ENCODE measurements at places on chromosomes 2 and 18.
A peak's percentile ranks its signal among the peaks of the same experiment; 100 is the strongest.

DNA sequence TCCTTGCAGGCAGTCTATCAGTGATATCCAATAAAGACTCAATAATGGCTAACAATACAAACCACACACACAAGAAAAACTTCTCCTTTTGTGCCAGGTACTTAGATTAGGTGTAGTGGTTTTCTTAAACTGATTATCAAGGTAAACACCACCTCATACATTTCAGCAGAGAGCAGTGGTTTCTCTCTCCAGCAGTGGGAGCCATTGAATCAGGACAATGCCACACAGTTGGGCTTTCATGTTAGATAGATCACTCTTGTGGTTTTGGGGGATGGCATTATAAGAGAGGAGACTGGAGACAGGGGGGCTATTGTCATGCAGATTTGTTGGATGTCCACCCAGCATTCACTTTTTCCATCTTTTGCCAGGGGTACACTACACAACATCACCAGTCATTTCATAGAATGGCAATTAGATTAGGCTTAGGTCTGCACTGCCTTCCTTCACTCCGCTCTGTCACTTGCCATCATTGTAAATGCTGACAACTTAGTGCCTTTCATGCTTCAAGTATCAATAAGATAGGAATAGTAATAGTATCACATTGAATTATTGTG is 13.6 kb upstream of the IRS1 start:
- DNase-seq, result no peak

GRCh38 chr2:47499093-47499492 is 96.1 kb downstream of the MSH2 start:
- DNase-seq, result no peak

DNA sequence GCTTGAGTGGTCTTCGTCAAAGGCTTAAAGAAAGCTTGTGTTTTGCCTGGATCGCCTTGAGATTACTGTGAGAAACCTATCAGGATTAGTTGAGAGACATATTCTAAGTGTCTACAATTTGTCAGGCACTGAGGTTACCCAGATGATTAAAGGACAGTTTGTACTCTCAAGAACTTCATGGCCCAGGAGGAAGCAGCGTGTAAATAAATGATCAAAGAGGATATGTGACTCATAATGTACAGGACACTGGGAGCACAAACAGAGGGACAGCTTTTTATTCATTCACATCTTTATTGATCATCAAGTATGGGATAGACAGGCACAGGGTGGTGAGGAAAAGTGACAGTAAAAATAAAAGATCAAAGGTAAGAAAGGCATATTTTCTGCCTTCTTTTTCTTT is 152.6 kb upstream of the FSHR start:
- DNase-seq, result no peak

- no peak for DNase-seq
Measured at GRCh38 chr2:182695776-182696175, 20.3 kb upstream of the DNAJC10 start.

GRCh38 chr2:30625701-30626100 is 178.7 kb downstream of the LCLAT1 start:
- no peak for DNase-seq

- DNase-seq, result no peak
Measured at GRCh38 chr18:61893309-61893970, 633 bp upstream of the RNF152 start.

DNA sequence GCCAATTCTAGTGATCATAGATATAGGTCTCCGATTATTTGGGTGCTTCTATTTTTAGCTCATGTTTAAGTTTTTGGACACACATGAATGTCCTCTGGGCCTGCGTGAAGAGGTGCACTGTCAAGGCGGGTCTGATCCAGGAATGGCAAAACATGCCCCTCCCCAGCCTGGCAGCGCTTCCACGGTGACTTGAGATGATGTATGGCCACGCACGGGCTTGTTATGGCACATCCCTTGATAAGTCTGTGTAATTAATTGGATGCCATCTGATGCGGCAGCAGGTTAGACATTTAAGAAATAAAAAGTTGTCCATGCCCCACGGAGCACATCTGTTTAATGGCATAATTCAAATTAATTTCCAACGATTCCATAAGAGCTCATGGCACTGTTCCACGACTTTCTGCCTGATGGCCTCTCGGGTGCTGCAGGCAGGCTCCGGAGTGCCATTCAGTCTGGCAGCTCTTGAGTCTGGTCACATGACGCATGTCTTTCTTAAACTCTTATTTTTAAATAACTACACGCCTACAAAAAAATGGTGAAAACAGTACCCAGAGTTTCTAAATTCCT is 151.4 kb downstream of the ACKR3 start:
- no peak for DNase-seq

- DNase-seq, result no peak
Measured at GRCh38 chr2:207472343-207473048, 57.3 kb upstream of the CREB1 start.

DNA sequence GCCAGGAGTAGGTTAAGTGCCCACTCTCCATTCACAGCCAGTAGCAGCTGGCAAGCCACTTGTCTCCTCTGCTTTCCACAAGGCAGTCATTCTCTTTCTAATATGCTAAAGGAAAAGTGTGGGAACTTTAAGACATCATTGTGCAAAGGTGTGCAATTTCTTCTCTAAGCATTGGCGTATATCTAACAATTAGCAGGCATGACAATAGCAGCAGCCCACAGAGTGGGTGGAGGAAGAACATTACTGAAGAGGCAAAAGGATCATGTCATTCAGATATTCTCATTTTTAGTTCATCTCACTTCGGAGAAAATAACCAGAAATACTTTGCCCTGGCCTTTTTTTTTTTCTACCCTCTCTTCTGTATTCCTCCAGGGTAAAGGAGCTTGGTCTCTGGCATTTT is 177.6 kb downstream of the DNAH7 start:
- DNase-seq, result no peak

- DNase-seq, result no peak
Measured at GRCh38 chr18:9753846-9754245, 45.7 kb downstream of the RAB31 start.

GRCh38 chr18:6270771-6271216 is 143.9 kb downstream of the L3MBTL4 start:
- DNase-seq, result no peak

DNA sequence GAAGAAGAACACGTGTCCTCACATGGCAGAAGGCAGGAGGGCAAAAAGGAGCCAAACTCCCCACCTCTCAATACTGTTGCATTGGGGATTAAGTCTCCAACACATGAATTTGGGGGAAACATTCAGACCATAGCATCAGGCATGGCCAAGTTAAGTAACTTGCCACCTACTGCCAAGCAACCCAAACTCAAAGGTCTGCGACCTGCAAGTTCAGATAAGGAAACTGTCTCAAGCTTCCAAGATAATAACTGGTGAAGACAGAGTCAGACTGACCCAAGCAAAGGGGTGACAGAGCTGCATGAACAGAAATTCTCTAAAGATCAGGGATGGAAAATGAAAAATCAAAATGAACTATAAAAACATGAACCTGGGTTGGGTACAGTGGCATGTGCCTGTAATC is 188.7 kb upstream of the SIX3 start:
- DNase-seq, result no peak

DNA sequence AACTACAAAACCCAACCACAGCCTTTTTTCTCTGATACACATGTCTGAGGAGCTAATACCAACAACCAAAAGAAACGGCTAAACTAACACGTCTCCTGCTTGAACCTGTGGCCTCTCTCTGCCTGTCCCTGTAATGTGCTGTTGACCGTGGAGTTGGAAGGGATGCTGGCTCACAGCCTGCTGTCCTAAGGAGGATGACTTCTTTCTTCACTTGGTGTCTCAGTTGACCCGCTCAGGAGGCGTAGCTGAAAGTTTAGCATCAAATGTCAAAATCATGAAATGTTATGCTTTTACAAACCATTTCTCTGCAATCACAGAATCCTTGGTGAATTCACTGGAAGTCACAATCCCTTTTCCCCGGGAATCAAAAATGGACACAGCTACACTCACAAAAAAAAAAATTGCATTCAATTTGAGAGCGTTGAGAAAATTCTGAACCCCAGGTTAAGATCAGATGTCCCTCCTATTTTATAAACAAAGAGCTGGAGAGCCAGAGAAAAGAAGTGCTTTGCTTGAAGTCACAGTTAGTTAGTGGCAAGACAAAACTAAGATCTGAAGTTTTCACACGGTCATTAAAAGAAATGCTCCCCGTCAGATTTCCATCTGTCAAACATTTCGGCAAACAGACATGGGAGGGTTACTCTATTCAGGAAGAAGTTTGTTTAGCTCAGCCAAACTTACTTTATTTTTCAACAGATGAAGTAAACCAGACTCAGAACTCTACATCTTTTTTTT is 74.3 kb downstream of the IRS1 start:
- no peak for DNase-seq

DNA sequence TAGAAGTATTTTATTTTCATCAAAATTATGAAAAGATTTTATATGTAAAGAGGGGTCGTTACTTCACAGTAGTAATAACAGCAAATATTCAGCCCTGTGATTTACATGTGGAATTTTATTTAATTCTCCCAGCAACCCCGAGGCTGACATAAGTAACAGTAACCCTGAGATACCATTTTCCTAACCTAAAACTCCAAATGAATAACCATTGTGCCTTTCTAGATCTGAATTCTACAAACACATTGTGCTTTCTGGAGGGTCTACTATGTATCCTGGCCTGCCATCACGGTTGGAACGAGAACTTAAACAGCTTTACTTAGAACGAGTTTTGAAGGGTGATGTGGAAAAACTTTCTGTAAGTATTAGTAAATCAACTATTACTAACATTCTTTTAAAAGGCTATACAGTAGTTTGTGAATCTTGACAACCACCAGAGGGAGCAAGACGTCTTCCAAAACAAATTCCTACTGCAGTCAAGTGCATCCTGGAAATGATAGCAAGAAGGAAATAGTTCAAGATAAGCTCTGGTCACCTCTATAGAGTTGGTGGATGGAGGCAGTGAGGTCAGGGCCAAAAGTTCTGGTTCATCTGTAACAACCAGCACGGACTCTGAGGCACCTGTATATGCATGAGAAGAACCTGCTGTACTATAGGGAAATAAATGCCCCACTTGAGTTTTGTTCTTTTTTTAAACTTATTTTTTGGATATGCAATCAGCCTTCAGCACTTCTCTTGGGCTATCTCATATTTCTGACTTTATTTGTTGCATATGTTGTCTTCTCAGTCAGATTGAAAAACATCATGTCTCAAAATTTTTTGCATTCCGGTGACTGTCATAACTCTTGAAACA is 37.4 kb downstream of the ACTR2 start:
- DNase-seq, result peak; percentile 54

GRCh38 chr2:88810017-88810416 is 118.5 kb downstream of the RPIA start:
- no peak for DNase-seq

DNA sequence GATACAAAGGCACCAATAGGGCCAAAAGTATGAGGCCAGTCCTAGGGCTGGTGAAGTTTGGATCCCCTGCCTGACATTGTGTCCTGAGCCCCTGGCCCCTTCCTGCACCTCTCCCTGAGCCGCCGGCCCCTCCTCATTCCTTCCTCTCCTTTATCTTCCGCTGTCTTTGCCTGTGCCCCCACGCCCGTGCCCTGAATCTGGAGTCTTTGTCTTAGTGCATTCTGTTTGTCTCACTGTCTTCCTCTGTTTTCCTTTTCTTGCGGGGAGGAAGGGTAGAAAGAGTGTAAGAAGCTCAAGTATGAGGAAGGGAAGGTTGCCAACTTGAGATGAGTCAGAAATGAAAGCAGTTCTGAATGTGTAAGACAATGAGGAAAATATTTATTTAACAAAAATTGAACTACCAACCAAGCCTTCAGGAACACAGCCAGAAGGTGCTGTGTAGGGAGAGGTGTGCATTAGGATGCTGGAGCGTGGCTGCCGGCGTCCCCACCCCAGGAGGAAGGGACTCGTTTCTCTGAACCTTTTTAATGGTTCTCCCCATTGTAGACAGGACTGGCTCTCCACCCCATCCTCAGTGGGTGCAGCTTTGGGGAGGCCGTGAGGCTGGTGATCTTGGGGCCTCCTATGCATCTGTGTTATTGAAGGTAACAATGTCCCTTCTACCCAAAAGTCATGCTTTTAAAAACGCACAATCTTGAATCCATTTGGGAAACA is 133.1 kb downstream of the NEDD4L start:
- peak; percentile 84 for DNase-seq

DNA sequence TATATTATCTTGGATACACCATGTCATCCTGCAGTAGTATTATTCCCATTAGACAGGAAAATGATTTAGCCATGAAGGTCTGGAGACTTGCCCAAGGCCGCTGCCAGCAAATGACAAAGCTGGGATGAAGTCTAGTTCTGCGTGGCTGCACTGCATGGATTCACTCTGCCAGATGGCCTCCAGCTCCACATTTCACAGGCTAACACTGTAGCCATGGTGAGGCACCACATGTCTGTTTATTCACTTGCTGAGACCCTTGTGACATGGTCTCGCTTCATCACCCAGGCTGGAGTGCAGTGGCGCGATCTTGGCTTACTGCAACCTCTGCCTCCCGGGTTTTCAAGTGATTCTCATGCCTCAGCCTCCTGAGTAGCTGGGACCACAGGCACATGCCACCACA is 31.5 kb upstream of the SCG2 start:
- no peak for DNase-seq

GRCh38 chr2:203697190-203697589 is 9.2 kb upstream of the CD28 start:
- DNase-seq, result no peak

- no peak for DNase-seq
Measured at GRCh38 chr2:46570396-46570795, 91.0 kb downstream of the TMEM247 start.

DNA sequence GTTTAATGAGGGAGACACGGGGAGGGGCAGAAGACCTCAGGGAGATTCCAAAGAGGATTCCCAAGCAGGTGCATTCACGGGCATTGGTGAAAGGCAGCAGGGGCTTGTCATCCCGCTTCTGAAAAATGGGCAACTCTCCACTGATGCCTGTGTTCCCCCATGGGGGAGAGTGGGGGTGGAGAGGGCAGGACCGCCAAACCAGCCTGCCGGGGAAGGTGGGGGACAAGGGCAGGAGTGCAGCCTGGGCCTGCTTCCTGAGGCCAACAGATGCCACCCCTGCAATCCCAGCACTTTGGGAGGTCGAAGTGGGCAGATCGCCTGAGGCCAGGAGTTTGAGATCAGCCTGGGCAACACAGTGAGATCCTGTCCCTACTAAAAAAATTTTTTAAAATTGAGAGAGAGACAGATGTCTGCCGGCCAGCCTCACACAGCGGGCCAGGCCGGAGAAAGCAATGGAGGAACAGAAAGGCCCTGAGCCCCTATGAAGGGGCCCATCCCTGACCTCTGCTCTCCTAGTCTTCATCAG is 44.8 kb upstream of the UBE2F start:
- DNase-seq, result no peak

DNA sequence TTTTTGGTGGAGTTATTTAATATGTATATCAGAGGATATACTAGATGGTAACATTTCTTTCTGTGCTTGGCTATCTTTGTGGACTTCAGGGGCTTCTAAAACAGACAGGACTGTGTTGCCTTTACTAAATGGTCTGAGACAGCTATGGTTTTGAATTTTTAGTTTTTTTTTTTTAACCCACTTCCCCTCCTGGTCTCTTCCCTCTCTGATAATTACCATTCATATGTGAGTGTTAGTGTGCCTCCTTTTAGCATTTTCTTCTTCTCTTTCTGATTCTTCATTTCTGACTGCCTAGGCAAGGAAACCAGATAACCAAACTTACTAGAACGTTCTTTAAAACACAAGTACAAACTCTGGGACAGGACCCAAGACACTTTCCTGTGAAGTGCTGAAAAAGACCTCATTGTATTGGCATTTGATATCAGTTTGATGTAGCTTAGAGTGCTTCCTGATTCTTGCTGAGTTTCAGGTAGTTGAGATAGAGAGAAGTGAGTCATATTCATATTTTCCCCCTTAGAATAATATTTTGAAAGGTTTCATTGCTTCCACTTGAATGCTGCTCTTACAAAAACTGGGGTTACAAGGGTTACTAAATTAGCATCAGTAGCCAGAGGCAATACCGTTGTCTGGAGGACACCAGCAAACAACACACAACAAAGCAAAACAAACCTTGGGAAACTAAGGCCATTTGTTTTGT is 52.7 kb downstream of the SMAD4 start:
- peak; percentile 50 for DNase-seq

Data from kidney glomerular epithelial cell (primary cell).